NCI-H460 (cell line): ENCODE measurements at places on chromosomes 7 and 10. TPM values are rescaled to one million over a fixed set of nuclear protein-coding genes. Genes with fewer than 3 reads are reported as not detected.

DNA sequence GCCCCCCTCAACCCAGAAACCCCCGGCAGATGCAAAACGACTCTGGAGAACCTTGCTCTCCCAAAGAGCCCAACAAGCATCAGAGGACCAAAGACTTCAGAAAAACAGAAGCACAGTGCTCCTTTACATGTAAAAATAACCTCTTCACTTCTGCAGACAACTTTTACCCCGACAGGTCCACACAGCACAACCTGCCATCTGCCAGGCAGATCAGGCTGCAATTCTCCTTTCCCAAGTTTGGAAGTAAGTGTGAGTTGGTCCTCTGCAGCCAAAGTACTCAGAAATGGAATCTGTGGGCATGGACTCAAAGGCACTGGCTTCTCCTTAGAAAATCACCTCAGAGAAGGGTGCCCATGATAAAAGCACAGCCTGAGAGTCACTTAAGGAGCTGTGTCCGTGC lies 26.0 kb downstream of the DOCK4 start:
- DNase-seq = no peak

- no peak for DNase-seq
Observed at GRCh38 chr10:133616371-133617130, 10.0 kb downstream of the FRG2B start.

Gene MNX1
- 1.8 and 2.7 TPM in 2 replicates for total RNA-seq

GRCh38 chr7:78490524-78490923 lies 692.0 kb downstream of the PHTF2 start:
- no peak for DNase-seq

DNA sequence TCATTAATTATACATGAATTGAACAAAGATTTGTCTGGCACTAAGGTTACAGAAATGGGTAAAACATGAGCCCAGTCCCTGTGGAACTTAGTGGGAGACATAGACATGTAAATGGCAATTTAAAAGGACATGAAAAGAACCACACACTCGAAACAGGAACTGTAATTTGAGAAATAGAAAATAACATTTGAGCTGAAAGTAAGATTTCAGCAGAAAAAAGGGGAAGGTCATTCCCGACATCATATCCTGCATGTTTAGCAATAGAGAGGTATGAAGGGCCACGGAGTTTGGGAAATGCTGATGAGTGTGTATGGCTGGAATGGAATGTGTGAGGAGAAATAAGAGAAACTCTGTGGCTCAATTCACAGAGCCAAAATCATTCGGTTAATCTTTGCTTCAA lies 175.4 kb upstream of the AHR start:
- no peak for DNase-seq

- DNase-seq = no peak
Observed at GRCh38 chr10:78506614-78507013, 473.0 kb downstream of the RPS24 start.

- no peak for DNase-seq
Observed at GRCh38 chr10:14570800-14571199, 203.9 kb downstream of the FAM107B start.

DNA sequence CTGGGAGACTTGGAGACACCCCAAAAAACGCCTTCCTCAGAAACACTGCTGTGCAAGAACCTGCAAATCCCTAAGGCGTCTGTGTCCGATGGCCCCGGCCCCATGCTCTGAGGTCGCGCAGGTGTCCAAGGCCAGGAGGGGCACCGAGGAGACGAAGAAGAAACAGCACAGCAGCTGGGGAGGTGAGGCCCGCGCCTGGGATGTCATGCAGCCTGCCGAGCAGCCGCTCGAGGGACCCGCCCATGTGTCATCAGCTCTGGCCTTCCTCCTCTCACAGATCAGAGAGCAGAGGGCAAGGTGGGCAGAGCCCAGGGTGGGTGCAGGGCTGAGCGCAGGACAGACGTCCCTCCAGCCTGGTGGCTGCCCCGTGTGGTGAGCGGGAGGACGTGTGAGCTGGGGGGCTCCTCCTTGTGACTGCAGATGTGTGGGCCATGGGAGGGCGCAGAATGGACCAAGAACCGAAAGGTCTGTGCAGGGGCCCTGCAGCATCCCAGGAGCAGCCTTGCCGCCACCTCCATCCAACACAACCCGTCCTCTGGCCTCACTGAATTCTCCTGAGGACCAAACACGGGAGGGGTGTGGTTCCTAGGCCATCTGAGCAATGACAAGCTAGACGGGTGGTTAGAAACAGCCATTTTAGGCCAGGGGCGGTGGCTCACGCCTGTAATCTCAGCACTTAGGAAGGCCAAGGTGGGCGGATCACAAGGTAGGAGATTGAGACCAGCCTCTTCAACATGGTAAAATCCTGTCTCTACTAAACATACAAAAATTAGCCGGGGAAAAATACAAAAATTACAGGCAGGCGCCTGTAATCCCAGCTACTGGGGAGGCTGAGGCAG lies 13.1 kb upstream of the GPER1 start:
- DNase-seq = no peak

Gene PLEKHA1
- 19.6 and 24.2 TPM in 2 replicates for total RNA-seq

Gene CROT
- 7.7 and 10.9 TPM in 2 replicates for total RNA-seq

DNA sequence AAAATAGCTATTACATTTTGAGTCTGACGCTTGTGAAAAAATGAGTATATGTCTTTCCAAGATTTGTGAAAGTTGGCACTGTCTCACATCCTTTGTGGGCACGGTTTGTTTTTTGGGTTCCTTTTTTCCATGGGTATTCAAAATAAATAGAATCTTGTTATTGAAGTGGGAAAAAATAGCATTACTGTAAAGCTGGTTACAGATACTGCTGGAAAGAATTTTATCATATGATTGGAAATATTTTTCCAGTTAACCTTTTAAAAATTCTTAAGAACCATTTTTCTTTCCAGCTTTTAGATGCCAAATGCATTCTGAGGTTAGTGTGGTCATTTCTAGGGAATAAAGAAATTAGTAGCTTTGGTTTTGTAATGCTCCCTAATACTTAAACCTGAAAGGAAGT lies 11.4 kb downstream of the NET1 start:
- DNase-seq = no peak

DNA sequence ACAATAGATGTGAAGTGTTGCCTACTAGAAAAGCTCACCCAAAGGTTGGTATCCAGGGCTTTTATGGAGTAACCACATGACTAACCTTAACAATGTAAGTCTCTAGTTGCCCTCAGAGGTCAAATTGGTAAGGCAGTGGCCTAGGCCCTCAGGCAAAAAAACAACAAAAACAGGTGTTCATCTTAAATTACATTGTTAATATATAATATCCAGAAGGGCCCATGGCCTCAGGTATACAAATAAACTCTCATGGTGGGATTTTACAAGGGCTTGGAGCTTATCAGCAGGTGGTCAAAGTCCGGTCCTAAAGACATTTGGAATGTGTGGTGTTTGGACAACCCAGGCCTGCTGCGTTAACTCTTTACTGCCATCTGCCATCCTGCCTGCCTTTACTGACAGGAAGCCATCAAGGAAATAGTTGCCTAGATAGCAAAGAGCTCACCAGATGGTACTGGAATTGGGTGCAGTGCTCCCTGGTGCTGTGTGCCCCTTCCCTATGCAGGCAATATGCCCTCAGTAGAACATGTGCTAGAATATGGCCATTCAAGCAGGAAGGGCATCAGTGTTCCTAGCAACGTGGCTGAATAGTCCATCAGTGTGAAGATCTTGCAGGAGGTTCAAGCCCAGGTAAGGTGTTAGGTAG lies 36.2 kb downstream of the TOMM7 start:
- no peak for DNase-seq

Gene FAM13C
- total RNA-seq = 0.09 and 0.10 TPM in 2 replicates

GRCh38 chr10:62352356-62352970 lies 21.7 kb upstream of the ZNF365 start:
- DNase-seq = no peak

DNA sequence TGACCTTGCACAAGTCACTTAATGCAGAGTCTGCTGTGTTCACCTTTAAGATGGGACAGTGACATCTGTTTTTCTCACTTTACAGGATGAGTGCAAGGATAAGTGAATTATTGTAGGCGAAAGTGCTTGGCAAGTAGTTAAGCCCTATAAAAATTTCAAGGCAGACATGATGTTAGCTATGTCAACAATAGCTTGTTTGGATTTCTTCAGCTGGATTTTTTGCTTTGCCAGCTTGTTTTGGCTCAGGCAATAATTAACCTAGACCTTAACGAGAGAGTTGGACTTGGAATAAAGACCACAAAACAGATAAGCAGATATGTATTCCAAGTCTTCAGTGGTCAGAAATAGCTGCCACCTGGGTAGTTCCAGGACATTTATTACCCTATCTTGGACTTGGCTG lies 255.2 kb downstream of the ARL4A start:
- no peak for DNase-seq

DNA sequence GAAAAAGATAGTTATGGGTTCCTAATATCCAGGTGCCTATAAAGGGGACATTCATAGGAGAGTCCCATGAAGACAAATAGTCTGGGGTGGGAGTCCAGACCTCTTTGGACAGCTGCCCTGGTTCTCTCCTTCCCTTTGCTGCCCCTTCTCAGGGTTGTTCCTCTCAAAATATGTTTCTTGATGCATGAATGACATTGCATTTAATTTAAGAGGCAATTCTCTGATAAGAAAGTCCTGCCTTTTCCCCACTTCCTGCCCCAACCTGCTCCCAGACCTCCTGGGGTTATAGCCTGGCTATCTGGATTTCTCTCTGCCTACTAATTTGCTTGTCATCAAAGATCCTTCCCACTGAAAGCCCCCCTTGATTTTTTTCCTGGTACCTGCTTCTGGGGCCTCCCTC lies 12.5 kb upstream of the BTRC start:
- no peak for DNase-seq

- no peak for DNase-seq
Observed at GRCh38 chr7:150945853-150946420, 32.2 kb downstream of the KCNH2 start.

- no peak for DNase-seq
Observed at GRCh38 chr7:139937715-139938114, 108.7 kb downstream of the TBXAS1 start.

DNA sequence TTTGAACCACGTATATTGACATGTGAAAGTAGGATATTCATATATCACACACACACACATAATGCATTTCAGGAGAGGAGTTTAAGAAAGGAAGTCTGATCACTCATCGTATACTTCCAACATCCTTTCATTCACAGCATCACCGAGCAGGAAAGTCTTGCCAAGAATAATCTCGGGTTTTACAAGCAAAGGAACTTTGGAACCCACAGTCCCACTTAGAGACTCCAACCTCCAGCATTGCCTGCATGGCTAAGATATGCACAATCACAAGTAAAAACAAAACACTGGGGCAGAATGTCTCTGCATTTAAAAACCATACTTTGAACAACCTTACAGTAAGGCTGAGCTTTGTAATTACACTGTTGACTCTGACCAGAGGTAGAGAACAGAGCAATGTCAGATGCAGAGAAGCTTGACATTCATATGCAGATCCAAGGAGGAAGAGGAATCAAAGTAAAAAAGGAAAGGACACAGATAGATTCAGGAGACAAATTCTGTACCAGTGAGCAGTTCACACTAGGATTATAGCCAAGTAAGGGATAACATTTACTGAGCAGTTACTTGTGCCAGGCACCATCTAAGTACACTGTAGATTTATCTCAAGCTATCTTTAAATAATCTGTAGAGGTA lies 14.8 kb downstream of the THSD7A start:
- DNase-seq = no peak

DNA sequence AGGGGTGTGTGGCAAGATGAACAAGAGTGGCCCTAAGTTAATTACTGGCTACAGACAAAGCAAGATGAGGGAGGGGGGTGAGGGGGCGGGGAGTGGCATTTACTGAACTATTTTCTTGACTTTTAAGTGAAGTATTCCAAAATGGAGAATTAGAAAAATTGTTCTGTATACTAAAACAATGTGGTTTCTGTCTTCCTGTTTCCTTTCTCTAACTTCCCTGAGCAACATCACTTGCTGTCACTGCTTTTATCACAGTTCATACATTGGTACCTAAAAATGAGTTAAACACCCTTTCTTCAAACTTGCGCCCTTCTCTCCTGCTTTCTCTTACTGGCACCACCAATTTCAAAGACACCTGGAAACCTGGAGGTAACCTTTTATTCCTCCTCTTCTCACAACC lies 21.6 kb downstream of the PDZD8 start:
- no peak for DNase-seq

GRCh38 chr7:45085619-45086200 lies 3.1 kb downstream of the NACAD start:
- no peak for DNase-seq

Gene COL17A1
- not detected in 2 replicates for total RNA-seq

GRCh38 chr10:53846809-53847208 lies 954.2 kb downstream of the PCDH15 start:
- DNase-seq = no peak

Gene LBX1
- total RNA-seq = 0.10 and 0.12 TPM in 2 replicates

GRCh38 chr7:5667391-5667790 lies 114.1 kb downstream of the RNF216 start:
- no peak for DNase-seq

Gene MYOF
- 369 and 488 TPM in 2 replicates for total RNA-seq

GRCh38 chr10:119896061-119896655 lies 3.6 kb downstream of the SEC23IP start:
- DNase-seq = no peak

- DNase-seq = no peak
Observed at GRCh38 chr7:3957472-3958108, 656.5 kb downstream of the SDK1 start.

Gene PDZD7
- total RNA-seq = 0.52 and 0.55 TPM in 2 replicates

Gene NOD1
- total RNA-seq = 5.0 and 7.7 TPM in 2 replicates

- no peak for DNase-seq
Observed at GRCh38 chr10:76864922-76865321, 772.7 kb downstream of the KCNMA1 start.

Gene PPP1R3C
- 160 and 177 TPM in 2 replicates for total RNA-seq

- no peak for DNase-seq
Observed at GRCh38 chr7:36863901-36864701, 139.8 kb upstream of the AOAH start.

DNA sequence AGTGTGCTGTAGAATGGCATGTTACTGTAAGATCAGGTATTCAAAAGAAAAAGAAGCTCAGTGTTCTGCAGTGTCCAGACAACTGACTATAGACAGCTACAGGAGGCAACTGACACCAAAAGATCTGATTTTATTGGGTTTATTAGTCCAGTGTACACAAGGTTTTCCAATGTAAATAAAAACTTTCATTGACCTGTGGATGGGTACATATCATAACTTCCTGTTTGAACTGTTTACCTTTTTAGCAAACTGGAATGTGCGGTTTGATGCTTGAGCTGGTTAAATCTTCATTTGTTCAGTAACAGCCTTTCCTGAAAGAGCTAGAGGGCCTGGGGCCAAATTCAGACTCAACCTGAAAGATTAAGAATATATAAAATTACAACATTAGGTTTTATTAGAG lies 172.6 kb upstream of the SP8 start:
- no peak for DNase-seq

- DNase-seq = no peak
Observed at GRCh38 chr10:33091201-33091600, 133.2 kb upstream of the ITGB1 start.

GRCh38 chr7:7479275-7479805 lies 56.3 kb downstream of the COL28A1 start:
- no peak for DNase-seq

DNA sequence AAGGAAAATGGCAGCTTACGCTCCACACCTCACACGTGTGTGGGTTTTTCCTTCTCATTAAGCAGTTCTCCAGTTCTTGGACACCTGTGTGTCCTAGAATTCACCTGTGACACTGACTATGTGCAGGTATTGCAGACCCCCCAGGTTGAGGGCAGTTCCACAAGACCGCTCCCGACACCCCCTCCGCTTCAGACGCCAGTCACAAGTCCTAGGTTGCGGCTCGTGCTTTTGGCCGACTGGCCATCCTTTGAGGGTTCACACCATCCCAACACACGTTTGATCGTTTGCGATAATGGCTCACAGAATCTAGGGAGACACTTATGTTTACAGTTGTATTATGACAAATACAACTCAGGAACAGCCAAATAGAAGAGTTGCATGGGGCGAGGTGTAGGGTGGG lies 44.5 kb downstream of the CAMK1D start:
- DNase-seq = no peak

GRCh38 chr7:122217125-122217524 lies 73.1 kb upstream of the AASS start:
- DNase-seq = no peak
